ENCODE measurements at places on chromosomes 5 and 9.

GRCh38 chr5:23825196-23825595 lies 317.8 kb downstream of the PRDM9 start:
- H3K27me3 ChIP-seq: no peaks in the 10 kb centered on the region
- no peak for DNase-seq
- H3K36me3 ChIP-seq: no peaks in the 10 kb centered on the region
- no peak overlapping the region for H3K27ac ChIP-seq

DNA sequence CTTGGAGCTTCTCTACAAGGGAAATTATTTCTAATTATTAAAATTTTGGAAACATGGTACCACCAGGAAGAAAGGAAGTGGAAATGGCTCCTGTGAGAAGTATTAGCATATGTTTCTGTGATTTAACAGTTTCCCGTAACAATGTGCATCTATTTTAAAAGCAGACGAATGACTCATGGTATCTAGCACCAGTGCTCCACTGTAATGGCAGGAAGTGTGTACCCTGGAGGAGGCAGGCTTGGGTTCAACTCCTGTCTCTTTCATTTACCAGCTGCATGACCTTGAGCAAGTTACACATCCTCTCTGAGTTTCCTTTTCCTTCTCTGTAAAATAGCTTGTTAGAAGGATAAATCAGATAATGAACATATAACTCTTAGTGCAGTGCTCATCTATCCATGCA lies 41.0 kb upstream of the ANGPTL2 start:
- H3K27ac ChIP-seq: peak overlapping the region; percentile 59
- no peak for DNase-seq
- H3K4me3 ChIP-seq: no peak overlapping the region
- H3K27me3 ChIP-seq: no peaks in the 10 kb centered on the region
- H3K4me1 ChIP-seq: peaks cover 43% of the 10 kb centered on the region
- no peaks in the 10 kb centered on the region for H3K36me3 ChIP-seq

DNA sequence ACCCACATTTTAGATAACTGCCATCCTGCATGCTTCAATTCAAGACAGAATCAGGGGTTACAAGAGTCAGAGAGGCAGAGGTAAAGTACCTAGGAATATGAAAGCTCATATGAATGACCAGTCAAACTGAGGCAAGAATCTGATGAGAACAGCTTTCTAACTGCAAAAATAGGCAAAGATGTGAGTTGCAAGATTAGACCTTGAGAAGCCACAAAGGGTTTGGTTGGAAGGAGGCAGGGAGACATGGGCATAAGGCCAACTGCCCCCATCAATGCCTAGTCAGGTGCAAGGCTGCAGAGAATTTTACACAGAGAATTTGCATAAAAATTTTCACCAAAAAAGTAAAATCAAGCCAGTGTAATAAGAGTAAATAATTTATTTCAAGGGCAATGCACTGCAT lies 12.8 kb downstream of the FAM114A2 start:
- no peaks in the 10 kb centered on the region for H3K27me3 ChIP-seq
- peaks cover 54% of the 10 kb centered on the region for H3K36me3 ChIP-seq
- DNase-seq: no peak
- no peaks in the 10 kb centered on the region for H3K4me1 ChIP-seq
- no peak overlapping the region for H3K27ac ChIP-seq

- H3K4me3 ChIP-seq: no peak overlapping the region
- no peaks in the 10 kb centered on the region for H3K4me1 ChIP-seq
- H3K36me3 ChIP-seq: no peaks in the 10 kb centered on the region
Measured at GRCh38 chr5:104267320-104268015, 704.9 kb upstream of the NUDT12 start.

GRCh38 chr9:104675611-104676010 lies 18.7 kb upstream of the OR13D1 start:
- no peaks in the 10 kb centered on the region for H3K4me1 ChIP-seq
- no peaks in the 10 kb centered on the region for H3K27me3 ChIP-seq

- H3K36me3 ChIP-seq: no peaks in the 10 kb centered on the region
- peaks cover 6% of the 10 kb centered on the region for H3K27me3 ChIP-seq
- H3K4me1 ChIP-seq: peaks cover 4% of the 10 kb centered on the region
- no peak overlapping the region for H3K4me3 ChIP-seq
Measured at GRCh38 chr9:129650680-129651235, 8.8 kb upstream of the ASB6 start.

GRCh38 chr9:93962561-93963440 lies 7.6 kb upstream of the BARX1 start:
- peaks cover 93% of the 10 kb centered on the region for H3K27me3 ChIP-seq
- no peaks in the 10 kb centered on the region for H3K36me3 ChIP-seq
- H3K27ac ChIP-seq: no peak overlapping the region

- DNase-seq: no peak
- H3K4me1 ChIP-seq: peaks cover 59% of the 10 kb centered on the region
- H3K36me3 ChIP-seq: peaks cover 9% of the 10 kb centered on the region
- H3K27ac ChIP-seq: peak overlapping the region; percentile 81
- H3K4me3 ChIP-seq: no peak overlapping the region
- no peaks in the 10 kb centered on the region for H3K27me3 ChIP-seq
Measured at GRCh38 chr9:131105952-131106351, 9.6 kb downstream of the AIF1L start.

DNA sequence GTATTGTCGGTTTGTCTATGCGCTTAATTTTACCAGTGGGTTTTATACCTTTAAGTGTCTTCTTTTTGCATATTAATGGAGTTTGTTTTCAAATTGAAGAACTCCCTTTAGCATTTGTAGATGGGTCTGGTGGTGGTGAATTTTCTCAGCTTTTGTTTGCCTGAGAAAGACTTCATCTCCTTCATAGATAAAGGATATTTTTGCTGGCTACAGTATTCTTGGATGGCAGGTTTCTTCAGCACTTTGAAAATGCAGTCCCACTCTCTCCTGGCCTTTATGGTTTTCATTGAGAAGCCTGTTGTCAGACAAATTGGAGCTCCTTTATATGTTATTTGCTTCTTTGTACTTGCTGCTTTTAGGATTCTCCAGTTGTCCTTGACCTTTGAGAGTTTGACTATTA lies 142.1 kb downstream of the RAB3C start:
- H3K4me1 ChIP-seq: no peaks in the 10 kb centered on the region
- DNase-seq: no peak
- no peak overlapping the region for H3K4me3 ChIP-seq

DNA sequence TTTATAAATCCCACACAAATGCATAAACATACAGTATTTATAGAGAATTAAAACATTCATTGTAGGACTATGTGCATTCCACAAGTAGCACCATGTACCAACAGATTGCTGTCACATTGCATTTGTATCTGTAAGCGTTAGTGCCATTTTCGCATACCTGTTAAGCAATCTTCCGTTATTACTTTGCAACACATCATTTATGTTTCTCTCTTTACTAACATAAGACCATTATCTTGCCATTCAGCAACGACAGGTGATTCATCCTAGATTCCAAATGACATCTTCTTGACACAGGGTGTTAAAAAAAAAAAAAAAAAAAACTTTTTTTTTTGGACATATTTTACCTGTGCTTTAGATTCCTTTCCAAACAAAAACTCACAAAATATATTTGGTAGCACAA lies 511.8 kb downstream of the ELAVL2 start:
- H3K27me3 ChIP-seq: no peaks in the 10 kb centered on the region
- no peaks in the 10 kb centered on the region for H3K36me3 ChIP-seq
- DNase-seq: no peak
- no peak overlapping the region for H3K4me3 ChIP-seq

- H3K36me3 ChIP-seq: peaks cover 6% of the 10 kb centered on the region
- H3K27ac ChIP-seq: peak overlapping the region; percentile 95
- H3K4me1 ChIP-seq: peaks cover 65% of the 10 kb centered on the region
- H3K4me3 ChIP-seq: peak overlapping the region; percentile 94
- peak; percentile 71 for DNase-seq
Measured at GRCh38 chr9:127567035-127567729, 44.9 kb upstream of the STXBP1 start.

- no peak overlapping the region for H3K4me3 ChIP-seq
- H3K27ac ChIP-seq: no peak overlapping the region
- H3K27me3 ChIP-seq: peaks cover 21% of the 10 kb centered on the region
- no peak for DNase-seq
- H3K4me1 ChIP-seq: peaks cover 51% of the 10 kb centered on the region
- peaks cover 54% of the 10 kb centered on the region for H3K36me3 ChIP-seq
Measured at GRCh38 chr5:141867139-141867538, 11.1 kb downstream of the PCDH1 start.

GRCh38 chr5:137316346-137316736 lies 182.8 kb downstream of the SPOCK1 start:
- DNase-seq: no peak
- no peak overlapping the region for H3K4me3 ChIP-seq
- no peaks in the 10 kb centered on the region for H3K36me3 ChIP-seq
- peaks cover 42% of the 10 kb centered on the region for H3K27me3 ChIP-seq

GRCh38 chr9:120212153-120212852 lies 367.7 kb downstream of the CDK5RAP2 start:
- DNase-seq: no peak
- H3K4me1 ChIP-seq: no peaks in the 10 kb centered on the region
- no peak overlapping the region for H3K4me3 ChIP-seq
- H3K27ac ChIP-seq: no peak overlapping the region
- peaks cover 8% of the 10 kb centered on the region for H3K27me3 ChIP-seq

- DNase-seq: no peak
- H3K4me1 ChIP-seq: peaks cover 18% of the 10 kb centered on the region
- H3K27ac ChIP-seq: no peak overlapping the region
- no peaks in the 10 kb centered on the region for H3K27me3 ChIP-seq
- no peak overlapping the region for H3K4me3 ChIP-seq
Measured at GRCh38 chr9:69589156-69589555, 83.0 kb downstream of the APBA1 start.

- no peaks in the 10 kb centered on the region for H3K36me3 ChIP-seq
- no peak for DNase-seq
- H3K27me3 ChIP-seq: no peaks in the 10 kb centered on the region
- peaks cover 45% of the 10 kb centered on the region for H3K4me1 ChIP-seq
- no peak overlapping the region for H3K4me3 ChIP-seq
Measured at GRCh38 chr9:94782355-94783101, 56.0 kb downstream of the AOPEP start.

DNA sequence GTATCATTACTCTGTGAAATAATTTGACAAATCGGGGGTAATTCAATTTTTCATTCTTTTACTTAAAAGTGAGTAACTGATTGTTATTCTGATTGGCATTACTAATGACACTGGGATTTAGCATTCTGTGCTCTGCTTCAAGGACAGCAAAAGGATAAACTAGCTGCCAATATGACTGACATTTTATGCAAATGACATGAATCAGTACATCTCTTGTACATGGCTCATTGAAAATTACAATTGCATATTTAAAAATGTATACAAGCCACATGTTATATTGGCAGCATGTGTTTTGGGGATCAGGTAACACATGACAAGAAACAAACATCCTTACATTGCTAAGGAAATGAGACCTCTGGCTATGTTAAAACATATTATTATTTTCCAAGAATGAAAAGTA lies 79.0 kb downstream of the SMC2 start:
- H3K27me3 ChIP-seq: no peaks in the 10 kb centered on the region
- H3K4me3 ChIP-seq: no peak overlapping the region
- no peaks in the 10 kb centered on the region for H3K4me1 ChIP-seq
- no peak overlapping the region for H3K27ac ChIP-seq
- no peak for DNase-seq

- H3K4me1 ChIP-seq: no peaks in the 10 kb centered on the region
- H3K36me3 ChIP-seq: peaks cover 7% of the 10 kb centered on the region
- no peak for DNase-seq
- no peak overlapping the region for H3K4me3 ChIP-seq
- H3K27me3 ChIP-seq: no peaks in the 10 kb centered on the region
Measured at GRCh38 chr9:4569101-4569500, 78.8 kb downstream of the SLC1A1 start.

- H3K4me1 ChIP-seq: no peaks in the 10 kb centered on the region
- DNase-seq: no peak
- H3K36me3 ChIP-seq: no peaks in the 10 kb centered on the region
- H3K27ac ChIP-seq: no peak overlapping the region
Measured at GRCh38 chr5:53262348-53262970, 152.9 kb upstream of the MOCS2 start.

DNA sequence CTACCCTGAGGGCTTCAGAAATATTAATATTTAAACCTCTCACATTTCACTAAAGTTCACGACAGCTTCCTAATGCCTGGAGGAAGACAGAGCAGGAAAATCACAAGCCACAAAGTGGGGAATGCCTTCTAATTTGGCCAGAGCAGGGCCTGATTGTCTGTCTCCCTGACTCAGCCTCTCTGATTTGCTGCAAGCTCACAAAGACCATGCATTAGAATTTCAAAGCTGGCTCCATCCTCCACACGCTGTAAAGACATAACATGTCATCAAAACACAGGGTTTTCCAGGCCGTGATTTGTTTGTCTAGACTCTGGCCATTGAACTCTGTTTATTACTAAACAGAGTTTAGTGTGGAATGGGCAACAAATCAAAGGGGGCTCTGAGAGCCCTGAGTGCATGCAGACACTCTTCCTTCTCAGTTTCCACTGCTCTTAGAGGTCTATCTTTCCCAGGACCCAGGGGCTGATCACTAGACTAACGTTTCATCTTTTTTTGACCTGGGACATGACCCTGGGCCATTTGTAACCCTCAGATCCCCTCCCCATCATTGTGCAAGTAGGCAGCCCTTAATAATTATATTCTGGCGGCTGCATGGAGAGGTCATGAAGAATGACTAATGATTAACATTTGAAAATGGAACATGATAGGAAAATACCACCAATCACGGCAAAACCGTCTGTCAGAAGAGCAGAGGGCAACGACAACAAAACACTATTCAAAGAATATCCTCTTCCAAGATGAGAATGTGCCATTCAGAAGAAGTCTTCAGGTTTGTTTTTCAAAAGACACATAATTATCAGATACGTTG lies 140.2 kb downstream of the ENC1 start:
- H3K27me3 ChIP-seq: no peaks in the 10 kb centered on the region
- DNase-seq: no peak
- H3K36me3 ChIP-seq: no peaks in the 10 kb centered on the region
- H3K4me1 ChIP-seq: peaks cover 19% of the 10 kb centered on the region
- no peak overlapping the region for H3K4me3 ChIP-seq
- no peak overlapping the region for H3K27ac ChIP-seq

GRCh38 chr5:157651623-157652376 lies 438 bp downstream of the SOX30 start:
- no peaks in the 10 kb centered on the region for H3K36me3 ChIP-seq
- peaks cover 12% of the 10 kb centered on the region for H3K27me3 ChIP-seq
- peak; percentile 64 for DNase-seq
- peaks cover 11% of the 10 kb centered on the region for H3K4me1 ChIP-seq
- no peak overlapping the region for H3K27ac ChIP-seq
- H3K4me3 ChIP-seq: peak overlapping the region; percentile 66

GRCh38 chr5:6584101-6584645 lies 48.7 kb downstream of the NSUN2 start:
- H3K4me1 ChIP-seq: peaks cover 9% of the 10 kb centered on the region
- no peak overlapping the region for H3K4me3 ChIP-seq
- no peaks in the 10 kb centered on the region for H3K36me3 ChIP-seq
- H3K27ac ChIP-seq: no peak overlapping the region
- DNase-seq: no peak
- peaks cover 52% of the 10 kb centered on the region for H3K27me3 ChIP-seq

- H3K27me3 ChIP-seq: peaks cover 71% of the 10 kb centered on the region
- no peaks in the 10 kb centered on the region for H3K36me3 ChIP-seq
- no peak overlapping the region for H3K27ac ChIP-seq
- no peaks in the 10 kb centered on the region for H3K4me1 ChIP-seq
Measured at GRCh38 chr9:97076238-97076637, 37.3 kb upstream of the CTSV start.

GRCh38 chr9:450057-450456 lies 235.4 kb downstream of the DOCK8 start:
- no peak for DNase-seq
- no peak overlapping the region for H3K27ac ChIP-seq
- no peak overlapping the region for H3K4me3 ChIP-seq
- no peaks in the 10 kb centered on the region for H3K36me3 ChIP-seq
- no peaks in the 10 kb centered on the region for H3K27me3 ChIP-seq

- DNase-seq: no peak
- H3K27me3 ChIP-seq: no peaks in the 10 kb centered on the region
- H3K4me3 ChIP-seq: peak overlapping the region; percentile 8
- peak overlapping the region; percentile 84 for H3K27ac ChIP-seq
Measured at GRCh38 chr5:142844866-142845265, 74.7 kb downstream of the ARHGAP26 start.
